NCI-H187 treated with DMSO at 0.1 percent for 48 hours (cell line): ENCODE measurements at places on chromosomes 1 and 21.

GRCh38 chr1:232643251-232643650, 13.3 kb upstream of the SIPA1L2 start:
- DNase-seq = no peak

- DNase-seq = no peak
These were observed 623 bp downstream of the RPL22 start for GRCh38 chr1:6198646-6199297.

GRCh38 chr1:8595941-8596340, 221.5 kb downstream of the RERE start:
- no peak for DNase-seq

DNA sequence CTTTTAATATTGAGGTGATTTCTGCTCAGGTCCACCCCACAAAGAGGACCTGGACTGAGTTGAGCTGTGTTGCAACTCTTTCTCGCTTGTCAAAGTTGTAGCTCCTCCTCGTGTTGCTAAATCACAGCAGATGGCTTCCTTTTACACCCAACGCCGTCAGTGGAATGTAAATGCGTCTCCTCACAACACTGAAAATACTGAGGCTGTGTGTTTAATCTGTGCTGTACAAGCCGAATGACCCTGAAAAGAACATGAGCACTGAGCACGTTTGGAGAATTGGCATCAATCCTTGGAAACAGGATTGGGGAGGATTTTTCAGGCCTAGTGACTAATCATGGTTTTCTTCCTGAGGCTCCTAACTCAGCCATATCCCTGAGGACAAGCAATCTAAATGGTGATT, 196.0 kb downstream of the CRB1 start:
- DNase-seq = no peak

DNA sequence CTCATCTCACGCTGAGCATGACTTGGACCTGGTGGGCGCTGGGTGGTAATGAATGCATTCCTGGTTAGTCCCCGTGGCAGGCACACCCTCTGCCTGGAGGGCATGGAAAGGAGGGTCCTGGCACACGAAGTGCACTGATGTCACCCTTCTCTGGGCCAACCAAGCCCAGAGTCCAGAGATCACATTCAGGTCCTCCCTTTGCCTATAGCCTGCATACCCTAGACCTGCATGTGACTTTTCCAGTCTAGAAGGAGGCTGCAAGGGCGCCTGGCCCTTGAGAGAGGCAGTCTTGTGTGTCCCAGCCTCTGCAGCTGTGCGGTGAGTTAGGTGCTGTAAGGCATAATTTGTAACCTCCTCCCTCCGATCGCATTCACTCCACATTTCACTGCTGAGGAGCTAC, 22.1 kb downstream of the PADI2 start:
- DNase-seq = no peak

DNA sequence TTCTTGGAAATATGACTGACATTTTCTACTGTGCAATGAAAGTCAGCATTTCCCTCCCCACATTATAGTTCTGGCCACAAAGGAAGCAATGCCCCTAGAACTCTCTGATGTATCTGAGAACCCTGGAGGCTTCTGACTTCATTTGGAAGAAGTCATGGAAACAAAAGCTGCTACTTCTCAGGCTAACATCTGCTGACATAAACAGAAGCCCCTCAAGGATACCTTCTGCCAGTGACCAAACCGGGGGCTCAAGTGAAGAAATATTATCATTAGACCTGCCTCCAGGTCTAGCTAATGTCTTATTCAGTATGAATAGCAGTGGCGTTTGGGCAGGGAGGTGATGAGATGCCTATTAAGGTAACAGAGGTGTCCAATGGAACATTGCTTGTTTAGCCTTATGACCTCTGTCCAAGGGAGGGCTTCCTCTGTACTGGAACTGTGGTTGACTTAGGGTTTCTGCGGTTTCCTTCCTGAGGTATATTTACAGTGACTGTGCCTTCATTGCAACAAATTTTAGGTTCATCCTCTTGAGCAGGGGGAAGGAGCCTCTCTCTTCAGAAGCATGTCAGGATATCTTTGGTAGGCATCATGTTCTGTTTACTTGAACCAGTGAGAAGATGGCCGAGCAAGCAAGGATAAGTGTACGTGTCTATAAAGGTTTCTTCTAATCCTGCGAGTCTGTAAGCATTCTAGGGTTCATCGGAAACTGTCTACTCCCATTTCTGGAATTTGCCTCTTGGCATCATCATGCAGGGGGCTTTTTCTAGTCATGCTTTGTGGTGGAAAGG, 161.7 kb downstream of the PBX1 start:
- DNase-seq = no peak

DNA sequence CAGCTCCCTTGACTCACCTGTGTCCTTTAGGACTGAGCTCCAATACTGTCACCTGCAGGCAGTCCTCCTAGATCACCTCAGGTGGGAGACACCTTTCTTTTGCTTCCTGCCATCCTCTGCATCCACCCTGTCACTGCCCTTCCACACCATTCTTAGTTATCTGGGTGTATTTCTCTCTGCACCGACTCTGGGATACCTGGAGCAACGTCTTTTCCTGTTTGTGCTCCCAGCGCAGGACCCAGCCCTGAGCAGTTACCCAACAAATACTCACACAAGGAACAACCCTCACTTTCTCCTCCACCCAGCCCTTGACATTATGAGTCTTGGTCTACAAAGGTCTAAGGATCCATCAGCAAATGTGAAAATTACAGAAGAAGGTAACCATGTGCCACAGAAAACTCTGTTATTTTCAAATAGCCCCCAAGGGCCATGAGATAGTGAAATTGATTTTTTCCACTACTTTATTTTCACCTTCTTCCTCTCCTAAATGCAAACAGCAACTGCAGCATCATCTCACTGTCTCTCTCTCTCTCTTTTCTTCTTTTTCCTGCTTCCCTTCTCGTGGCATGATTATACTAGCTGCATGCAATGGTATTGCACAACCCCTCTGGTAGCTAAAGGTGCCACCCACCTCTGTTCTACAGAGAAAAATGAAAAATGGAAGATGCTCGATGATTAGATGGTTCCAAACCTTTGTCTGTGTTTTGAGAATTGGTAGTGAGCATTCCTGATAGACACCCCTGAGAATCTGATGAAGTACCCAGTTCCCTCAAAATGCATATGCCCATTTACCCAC, 89.0 kb downstream of the MIS18A start:
- DNase-seq = no peak

GRCh38 chr1:25544819-25545218, 1.4 kb downstream of the LDLRAP1 start:
- DNase-seq = no peak

DNA sequence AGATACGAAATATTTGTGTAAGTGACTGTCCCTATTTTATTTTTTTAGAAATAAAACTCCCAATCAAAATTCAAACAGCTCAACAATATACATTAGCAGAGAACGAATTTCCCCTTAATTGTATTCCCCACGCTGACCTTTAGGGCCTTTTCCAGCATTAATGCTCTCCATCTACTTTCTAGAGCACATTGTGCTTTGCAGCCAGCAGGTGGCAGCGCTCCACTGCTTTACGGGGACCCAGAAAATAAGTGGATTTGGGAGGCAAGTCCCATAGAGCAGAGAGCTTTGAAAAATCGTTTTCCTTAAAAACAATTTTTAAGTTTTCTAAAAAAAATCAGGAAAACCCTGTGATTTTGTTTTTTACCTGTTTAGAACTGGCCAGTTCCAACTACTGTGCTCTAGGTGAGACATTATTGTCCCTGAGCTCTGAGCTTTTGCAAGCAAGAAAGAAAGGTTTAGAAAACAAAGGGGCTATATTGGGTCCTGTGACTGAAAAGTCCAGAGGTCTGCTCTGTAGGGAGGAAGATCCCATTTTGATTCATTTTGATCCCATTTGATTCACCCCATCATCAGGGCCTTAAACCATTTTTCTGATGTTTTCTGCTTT, 144.4 kb upstream of the ZNF644 start:
- no peak for DNase-seq

GRCh38 chr1:225880636-225881035, 1.5 kb downstream of the TMEM63A start:
- DNase-seq = no peak

DNA sequence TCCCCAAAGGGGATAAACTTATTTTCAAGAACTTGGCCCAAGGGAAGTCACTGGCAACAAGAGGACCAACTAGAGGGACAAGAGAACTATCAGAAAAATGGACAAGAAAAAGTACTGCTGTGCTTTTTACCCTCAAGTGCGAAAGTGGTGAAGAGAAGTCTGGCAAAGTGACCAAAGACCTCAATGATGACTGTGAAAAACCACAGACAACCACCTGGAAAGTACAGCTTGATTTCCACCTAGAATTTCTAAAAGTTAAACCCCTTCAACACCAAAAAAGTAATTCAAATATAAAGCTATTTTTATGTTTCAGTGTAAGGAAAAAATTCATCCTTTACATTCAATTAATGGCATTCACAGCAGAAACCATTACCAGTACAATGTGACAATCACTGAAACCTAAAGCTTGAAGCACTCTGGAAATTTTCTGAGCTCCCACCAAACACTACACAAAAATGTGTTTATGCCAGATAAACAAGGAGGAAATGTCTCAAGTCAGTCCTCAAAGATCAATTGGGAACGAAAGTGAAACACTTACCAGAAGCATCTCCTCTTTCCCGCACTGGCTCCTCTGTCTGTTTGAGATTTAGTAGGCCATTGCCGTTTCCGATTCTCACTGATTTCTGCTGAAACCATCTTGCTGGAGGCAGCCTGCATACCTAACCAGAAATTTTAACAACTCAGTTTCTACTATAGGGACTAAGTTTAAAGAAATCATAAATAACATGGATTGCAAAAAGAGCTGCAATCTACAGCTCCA, 8.3 kb downstream of the SDE2 start:
- DNase-seq = no peak

- DNase-seq = no peak
These were observed 35.0 kb upstream of the GPR137B start for GRCh38 chr1:236107121-236107907.

GRCh38 chr1:87325982-87326738, 2.5 kb upstream of the LMO4 start:
- DNase-seq = no peak

- DNase-seq = no peak
These were observed 109.6 kb downstream of the NOS1AP start for GRCh38 chr1:162179121-162179520.

GRCh38 chr1:151476083-151476482, 16.8 kb upstream of the POGZ start:
- DNase-seq = no peak

DNA sequence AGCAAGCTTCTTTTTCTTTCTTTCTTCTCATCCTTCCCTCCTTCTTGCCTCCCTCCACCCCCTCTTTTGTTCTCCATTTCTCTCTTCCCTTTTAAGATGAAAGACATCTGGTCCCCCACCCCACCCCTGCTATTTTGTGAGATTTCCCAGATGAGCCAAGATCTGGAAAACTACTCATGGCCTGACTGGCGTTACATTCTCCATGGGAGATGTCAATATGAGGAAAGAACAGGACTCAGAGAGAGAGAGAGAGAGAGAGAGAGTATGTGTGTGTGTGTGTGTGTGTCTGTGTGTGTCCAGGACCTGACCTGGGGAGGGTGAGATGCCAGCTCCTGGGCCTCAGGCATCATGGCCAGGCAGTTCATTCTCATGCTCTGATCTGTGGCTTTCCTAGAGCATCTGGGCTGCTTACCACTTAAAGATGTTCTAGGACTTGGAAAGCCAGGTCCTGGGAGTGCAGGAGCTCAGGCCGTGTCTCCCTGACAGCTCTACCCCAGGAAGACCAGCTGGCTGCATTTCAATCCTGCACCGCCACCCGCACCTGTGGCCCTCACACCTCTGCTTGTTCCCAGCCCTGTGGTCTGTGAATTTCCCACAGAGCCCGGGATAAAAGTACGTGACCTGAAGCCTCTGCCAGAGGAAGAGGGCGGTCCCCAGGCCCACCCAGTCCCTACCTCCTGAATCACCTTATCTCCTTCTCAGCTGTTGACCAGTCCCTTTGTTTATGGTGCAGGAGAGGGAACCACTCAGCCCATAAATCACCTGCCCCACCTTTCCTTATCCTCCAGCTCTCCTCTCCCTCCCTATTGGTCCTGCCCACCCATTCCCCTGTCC, 3.2 kb upstream of the BEST4 start:
- no peak for DNase-seq
